ENCODE measurements at places on chromosomes 1 and 21. TPM values are rescaled to one million over a fixed set of nuclear protein-coding genes. Genes with fewer than 3 reads are reported as not detected.

DNA sequence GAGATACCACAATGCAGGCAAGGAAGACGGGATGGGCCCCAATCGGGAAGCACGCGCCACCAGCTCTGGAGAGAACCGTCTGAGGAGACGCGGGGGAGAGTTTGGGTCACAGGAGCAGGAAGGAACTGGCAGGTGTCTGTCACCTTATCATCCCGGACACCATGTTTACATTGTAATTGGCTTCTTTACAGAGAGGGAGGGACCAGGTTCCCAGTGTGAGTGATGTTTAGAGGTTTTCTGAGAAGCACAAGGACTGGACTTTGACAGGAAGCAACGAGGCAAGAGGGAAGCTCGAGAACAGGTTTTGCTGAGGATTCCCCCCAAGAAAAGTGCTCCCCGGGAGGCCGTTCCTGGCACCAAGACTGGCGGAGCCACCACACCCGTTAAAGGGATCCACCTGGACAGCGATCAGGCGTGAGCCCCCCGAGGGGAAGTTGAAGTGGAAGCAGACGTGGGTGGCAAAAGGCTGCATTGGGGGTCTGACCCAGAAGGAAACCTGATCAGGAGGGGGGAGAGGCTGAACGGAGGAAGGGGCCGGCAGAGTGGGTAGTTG, 957 bp downstream of the EPS15 start:
- peak overlapping the region; percentile 97 for H3K27ac ChIP-seq
- no peaks in the 10 kb centered on the region for H3K27me3 ChIP-seq
- H3K4me1 ChIP-seq, result no peaks in the 10 kb centered on the region

DNA sequence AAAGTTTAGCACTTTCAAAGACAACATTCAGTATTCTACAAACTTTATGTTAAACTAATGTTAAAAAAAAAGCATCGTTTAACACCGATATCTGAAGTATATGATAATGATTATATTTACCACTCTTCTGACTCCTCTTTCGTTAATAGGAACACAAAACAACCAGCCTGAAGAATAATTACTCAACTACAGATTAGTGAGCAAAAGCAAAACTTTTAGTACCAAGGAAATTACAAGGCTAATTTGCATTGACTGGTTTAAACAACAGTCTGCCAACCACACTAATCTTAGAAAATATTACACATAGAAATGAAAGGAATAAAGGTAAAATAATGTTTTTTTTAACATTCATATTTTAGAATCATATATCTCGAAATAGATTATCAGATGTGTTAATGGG, 500.7 kb downstream of the LMO4 start:
- H3K27me3 ChIP-seq, result no peaks in the 10 kb centered on the region
- no peaks in the 10 kb centered on the region for H3K4me1 ChIP-seq
- H3K4me3 ChIP-seq, result no peak overlapping the region
- no peaks in the 10 kb centered on the region for H3K36me3 ChIP-seq
- DNase-seq, result no peak

- DNase-seq, result no peak
- H3K27ac ChIP-seq, result peak overlapping the region; percentile 94
- H3K27me3 ChIP-seq, result no peaks in the 10 kb centered on the region
- no peaks in the 10 kb centered on the region for H3K36me3 ChIP-seq
- no peak overlapping the region for H3K4me3 ChIP-seq
Observed at GRCh38 chr1:204079608-204079999, 6.7 kb downstream of the SOX13 start.

GRCh38 chr1:248817065-248817464, 8.7 kb downstream of the SH3BP5L start:
- H3K36me3 ChIP-seq, result no peaks in the 10 kb centered on the region
- H3K4me1 ChIP-seq, result no peaks in the 10 kb centered on the region
- H3K4me3 ChIP-seq, result no peak overlapping the region
- no peak for DNase-seq
- H3K27ac ChIP-seq, result no peak overlapping the region
- no peaks in the 10 kb centered on the region for H3K27me3 ChIP-seq

DNA sequence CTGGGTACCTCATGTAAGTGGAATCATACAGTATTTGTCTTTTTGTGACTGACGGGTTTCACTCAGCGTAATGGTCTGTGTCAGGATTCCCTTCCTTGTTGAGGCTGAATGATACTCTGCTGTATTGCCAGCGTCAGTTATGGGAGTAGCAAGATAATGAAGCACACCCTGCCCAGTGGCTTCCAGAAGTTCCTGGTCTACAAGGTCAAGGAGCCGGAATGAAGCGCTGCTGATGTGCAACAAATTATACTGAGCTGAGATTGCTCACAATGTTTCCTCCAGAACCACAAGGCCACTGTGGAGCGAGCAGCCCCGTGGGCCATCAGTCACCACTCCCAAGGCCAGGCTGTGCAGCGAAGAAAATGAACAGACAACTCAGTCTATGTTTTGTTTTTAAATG, 24.0 kb upstream of the TDRD10 start:
- H3K4me3 ChIP-seq, result no peak overlapping the region
- H3K27me3 ChIP-seq, result no peaks in the 10 kb centered on the region
- H3K4me1 ChIP-seq, result no peaks in the 10 kb centered on the region
- no peaks in the 10 kb centered on the region for H3K36me3 ChIP-seq
- H3K27ac ChIP-seq, result no peak overlapping the region
- no peak for DNase-seq

DNA sequence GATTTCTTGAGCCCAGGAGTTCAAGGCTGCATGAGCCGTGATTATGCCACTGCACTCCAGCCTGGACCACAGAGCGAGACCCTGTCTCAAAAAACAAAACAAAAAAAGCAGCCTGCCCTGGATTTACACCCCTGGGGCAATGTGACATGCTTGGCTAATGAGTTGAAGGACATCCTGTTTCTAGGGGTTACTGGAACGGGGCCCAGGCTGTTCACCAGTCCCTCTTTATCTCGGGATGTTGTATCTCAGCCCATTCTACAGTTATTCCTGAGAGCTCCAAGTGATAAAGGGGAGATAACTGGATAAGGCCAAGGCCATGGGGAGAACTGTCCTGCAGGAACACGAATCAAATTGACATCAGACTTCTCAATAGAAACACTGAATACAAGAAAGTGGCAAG, 21.7 kb upstream of the S100A2 start:
- H3K27ac ChIP-seq, result no peak overlapping the region
- DNase-seq, result no peak
- no peak overlapping the region for H3K4me3 ChIP-seq
- no peaks in the 10 kb centered on the region for H3K4me1 ChIP-seq
- no peaks in the 10 kb centered on the region for H3K27me3 ChIP-seq

DNA sequence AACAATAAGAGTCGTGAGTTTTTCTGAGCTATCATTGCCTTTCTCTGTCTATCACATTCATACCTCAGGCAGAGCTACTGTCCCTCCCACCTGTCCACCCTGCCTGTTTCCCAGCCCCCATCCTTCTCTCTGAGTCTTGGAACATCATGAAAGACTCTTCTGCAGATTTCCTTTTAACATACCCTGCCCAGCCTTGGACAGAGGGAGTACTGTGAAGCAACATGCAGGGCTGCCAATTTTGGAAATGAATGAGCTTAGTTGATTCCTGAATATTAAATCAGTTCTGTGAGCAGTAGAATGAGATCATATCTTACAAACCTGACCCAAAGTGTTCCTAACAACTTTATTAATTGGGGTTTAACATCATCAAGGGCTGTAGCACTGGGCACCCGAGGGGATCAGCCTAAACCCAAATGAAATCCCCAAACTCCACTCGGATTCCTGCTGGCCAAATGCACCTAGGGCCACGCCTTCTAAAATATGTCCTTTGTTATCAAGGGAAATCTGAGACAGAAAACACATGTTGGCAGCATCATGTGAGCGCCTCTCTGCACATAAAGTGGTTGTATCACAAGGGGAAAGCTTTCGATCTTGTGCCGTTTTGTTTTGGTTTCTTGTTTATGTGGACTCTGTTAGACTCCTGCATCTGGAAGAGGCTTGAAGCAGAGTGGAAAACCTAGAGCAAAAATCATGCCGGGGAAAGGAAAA, 357.6 kb downstream of the KIF26B start:
- H3K36me3 ChIP-seq, result no peaks in the 10 kb centered on the region
- no peak overlapping the region for H3K27ac ChIP-seq
- H3K4me1 ChIP-seq, result no peaks in the 10 kb centered on the region

- H3K36me3 ChIP-seq, result no peaks in the 10 kb centered on the region
- no peaks in the 10 kb centered on the region for H3K27me3 ChIP-seq
- no peak for DNase-seq
- no peak overlapping the region for H3K4me3 ChIP-seq
- H3K4me1 ChIP-seq, result no peaks in the 10 kb centered on the region
Observed at GRCh38 chr21:45994086-45994661, 12.6 kb downstream of the COL6A1 start.

GRCh38 chr1:204741440-204741839, 55.9 kb upstream of the LRRN2 start:
- no peaks in the 10 kb centered on the region for H3K36me3 ChIP-seq
- H3K27me3 ChIP-seq, result no peaks in the 10 kb centered on the region
- no peaks in the 10 kb centered on the region for H3K4me1 ChIP-seq

DNA sequence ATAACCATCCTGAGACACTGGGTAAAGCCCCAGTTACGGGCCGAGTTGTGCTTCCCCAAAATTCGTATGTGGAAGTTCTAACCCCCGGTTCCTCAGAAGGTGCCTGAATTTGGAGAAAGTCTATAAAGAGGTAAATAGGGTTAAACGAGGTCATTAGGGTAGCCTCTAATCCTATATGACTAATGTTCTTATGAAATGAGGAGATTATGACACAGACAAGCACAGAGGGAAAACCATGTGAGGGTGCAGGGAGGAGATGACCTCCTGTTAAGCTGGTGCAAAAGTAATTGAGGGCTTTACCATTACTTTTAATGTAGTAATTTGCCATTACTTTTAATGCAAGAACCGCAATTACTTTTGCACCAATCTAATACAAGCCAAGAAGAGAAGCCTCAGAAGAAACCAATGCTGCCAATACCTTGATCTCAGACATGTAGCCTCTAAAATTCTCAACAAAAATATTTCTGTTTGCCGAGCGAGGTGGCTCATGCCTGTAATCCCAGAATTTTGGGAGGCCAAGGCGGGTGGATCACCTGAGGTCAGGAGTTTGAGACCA, 260.8 kb downstream of the GPATCH2 start:
- no peak overlapping the region for H3K4me3 ChIP-seq
- H3K4me1 ChIP-seq, result no peaks in the 10 kb centered on the region
- no peaks in the 10 kb centered on the region for H3K36me3 ChIP-seq
- H3K27me3 ChIP-seq, result no peaks in the 10 kb centered on the region

GRCh38 chr21:32523988-32524719, 61.2 kb downstream of the TCP10L start:
- H3K4me1 ChIP-seq, result peaks cover 11% of the 10 kb centered on the region
- peak; percentile 41 for DNase-seq
- no peaks in the 10 kb centered on the region for H3K27me3 ChIP-seq
- H3K4me3 ChIP-seq, result no peak overlapping the region

DNA sequence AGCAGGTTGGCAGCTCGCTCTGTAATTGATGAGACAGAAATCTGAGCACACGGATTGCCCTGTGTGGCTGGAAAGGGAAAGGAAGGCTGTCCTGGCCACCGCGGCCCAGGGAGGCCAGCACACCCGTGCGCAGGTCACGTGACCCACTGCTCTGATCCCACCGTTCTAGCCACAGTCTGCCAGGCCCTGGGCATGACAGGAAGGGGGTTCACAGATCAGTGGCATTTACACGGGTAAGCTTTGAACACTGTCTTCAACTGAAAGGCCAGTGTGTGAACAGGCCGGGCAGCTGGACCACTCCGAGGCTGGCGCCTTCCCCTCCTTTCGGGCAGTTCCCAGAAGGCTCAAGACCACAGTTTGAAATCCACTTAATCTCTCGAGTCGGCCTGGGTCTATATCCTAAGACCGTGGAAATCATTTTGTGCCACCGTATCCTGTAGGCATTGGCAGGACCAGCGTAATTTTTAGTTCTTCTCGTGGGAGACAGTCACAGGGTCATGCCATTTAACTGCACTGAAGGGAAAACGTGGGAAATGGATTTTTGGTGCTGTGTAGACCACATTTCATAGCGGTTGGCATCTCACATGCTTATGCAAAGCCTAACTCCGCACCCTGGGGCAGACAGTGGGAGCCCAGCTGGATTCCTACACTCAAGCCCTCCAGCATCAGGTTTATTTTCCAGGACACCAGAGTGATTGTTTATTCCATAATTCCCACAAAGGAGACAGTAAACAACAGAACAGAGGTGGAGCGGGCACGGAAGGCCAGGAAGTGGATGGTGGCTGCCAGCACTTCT, 3.1 kb upstream of the ADARB1 start:
- H3K27me3 ChIP-seq, result no peaks in the 10 kb centered on the region
- peaks cover 4% of the 10 kb centered on the region for H3K4me1 ChIP-seq
- H3K4me3 ChIP-seq, result no peak overlapping the region
- no peak overlapping the region for H3K27ac ChIP-seq
- DNase-seq, result no peak
- no peaks in the 10 kb centered on the region for H3K36me3 ChIP-seq

DNA sequence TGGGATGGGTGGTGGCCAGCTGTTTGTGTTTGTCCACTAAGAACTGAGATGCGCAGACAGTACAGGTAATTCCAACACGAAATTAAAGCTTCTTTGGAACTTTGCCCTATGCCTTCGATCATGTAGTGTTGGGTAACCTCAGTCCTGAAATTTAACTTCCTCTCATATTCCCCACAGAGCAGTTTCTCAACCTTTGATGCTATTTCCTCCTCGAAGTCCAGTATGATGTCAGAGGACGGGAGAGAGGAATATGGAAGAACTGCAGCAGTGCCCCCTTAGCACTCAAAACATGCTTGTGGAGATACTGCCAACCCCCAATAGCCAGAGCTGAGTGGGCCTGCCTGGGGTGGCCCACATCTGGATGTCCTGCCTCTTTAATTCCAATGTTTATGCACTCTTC, 3.6 kb downstream of the LPAR3 start:
- no peaks in the 10 kb centered on the region for H3K36me3 ChIP-seq
- H3K27me3 ChIP-seq, result no peaks in the 10 kb centered on the region
- H3K27ac ChIP-seq, result no peak overlapping the region
- DNase-seq, result no peak

- H3K4me1 ChIP-seq, result no peaks in the 10 kb centered on the region
- H3K4me3 ChIP-seq, result no peak overlapping the region
- H3K27ac ChIP-seq, result no peak overlapping the region
- no peak for DNase-seq
- no peaks in the 10 kb centered on the region for H3K36me3 ChIP-seq
Observed at GRCh38 chr1:173149887-173150286, 57.2 kb downstream of the TNFSF4 start.

C1QA gene
- 33.1 TPM for total RNA-seq

AXDND1 gene
- total RNA-seq, result 0.55 TPM

SGIP1 gene
- 2.8 TPM for total RNA-seq

PPIAL4G gene
- not detected for total RNA-seq

SPRR1B gene
- total RNA-seq, result not detected

ADIPOR1 gene
- 47.1 TPM for total RNA-seq
